ENCODE measurements at places on chromosomes 6 and 20.

- DNase-seq = no peak
Measured at GRCh38 chr6:156191895-156192294, 585.3 kb upstream of the ARID1B start.

DNA sequence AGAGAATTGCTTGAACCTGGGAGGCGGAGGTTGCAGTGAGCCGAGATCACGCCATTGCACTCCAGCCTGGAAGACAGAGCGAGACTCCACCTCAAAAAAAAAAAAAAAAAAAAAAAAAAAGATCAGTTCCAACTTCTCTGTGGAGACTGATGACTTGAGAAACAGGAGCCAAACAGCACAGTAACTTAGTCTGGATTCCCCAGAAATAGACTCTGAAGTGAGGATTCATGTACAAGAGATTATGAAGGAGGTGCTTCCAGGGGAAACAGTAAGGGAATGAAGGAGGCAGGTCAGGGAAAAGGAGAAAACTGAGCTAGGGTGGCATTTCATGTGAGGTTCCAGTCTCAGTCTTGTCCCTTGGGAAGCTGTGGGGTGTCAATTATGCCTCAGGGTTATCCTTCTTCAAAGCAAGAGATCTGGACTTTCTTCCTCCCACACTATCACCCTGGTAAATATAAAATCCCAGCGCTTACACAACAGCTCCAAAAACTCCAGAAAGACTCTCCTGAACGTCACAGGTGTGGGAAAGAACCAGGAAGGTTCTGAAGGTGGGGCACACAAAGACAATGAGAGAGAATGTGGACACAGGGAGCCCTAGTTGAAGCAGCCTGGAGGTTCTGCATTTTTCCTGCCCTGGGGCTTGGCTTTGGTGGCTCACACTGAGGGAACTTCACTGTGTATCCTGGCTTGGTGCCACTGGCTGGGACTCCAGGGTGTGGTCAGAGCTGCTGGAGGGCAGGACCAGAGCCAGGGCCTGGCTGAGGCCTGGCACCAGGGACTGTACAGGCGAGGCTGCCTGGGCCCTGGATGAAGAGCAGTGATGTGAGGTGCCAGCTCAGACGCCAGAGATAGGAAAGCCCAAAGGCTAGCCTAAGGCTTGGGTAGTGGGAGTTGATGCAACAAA is 46.8 kb downstream of the PCNA start:
- peak; percentile 92 for DNase-seq

DNA sequence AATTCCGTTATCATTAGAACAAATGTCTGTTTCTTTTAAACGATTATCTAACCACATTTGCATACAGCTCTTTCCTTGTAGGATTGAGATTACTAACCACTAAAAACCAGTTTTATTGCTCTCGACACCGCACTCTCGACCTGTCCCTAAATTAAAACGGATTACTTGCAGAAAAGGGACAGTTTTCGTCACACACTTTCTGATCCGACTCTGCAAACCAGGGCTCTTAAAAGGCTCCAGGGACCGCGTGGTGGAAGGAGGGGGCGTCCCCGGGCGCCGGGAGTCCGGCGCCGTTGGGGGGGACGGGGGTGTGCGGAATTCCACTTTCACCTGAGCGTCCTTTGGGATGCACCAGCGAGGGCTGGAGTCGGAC is 731 bp downstream of the MAK start:
- peak; percentile 46 for DNase-seq

GRCh38 chr6:31197559-31198305 is 27.2 kb upstream of the POU5F1 start:
- DNase-seq = peak; percentile 91

DNA sequence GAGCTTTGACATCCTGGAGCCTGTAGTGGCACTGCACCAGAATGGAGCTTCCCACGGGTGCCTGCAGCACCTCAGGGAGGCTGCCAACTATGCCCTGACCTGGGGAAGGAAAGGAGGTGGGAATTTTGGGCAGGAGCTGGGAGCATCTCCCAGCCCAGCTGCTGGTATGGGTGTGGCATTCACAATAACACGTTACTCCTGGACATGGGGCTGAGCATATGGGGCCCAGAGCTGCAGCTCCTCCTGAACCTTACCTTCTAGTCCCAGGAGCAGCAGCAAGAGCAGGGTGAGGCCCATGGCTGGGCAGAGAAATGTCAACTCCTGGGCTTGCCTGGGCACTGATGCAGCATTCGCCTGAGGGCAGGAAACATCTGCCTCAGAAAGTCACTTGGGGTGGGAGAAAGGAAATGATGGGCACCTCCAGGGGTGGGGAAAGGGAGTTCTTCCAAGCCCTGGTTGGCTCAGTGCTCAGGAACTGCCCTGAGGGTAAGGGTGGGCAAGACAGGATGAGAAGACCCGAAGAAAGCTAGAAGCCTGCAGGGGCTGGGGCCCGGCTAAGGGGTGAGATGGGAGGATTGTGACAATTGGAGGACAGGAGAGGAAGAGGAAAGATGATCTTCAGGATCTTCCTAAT is at the start of gene TREML1:
TREML1 (minus strand) TSS at position 356 of the 634 bp plus-strand sequence; CDS start at position 297, 59 bp downstream.
- no peak for DNase-seq

DNA sequence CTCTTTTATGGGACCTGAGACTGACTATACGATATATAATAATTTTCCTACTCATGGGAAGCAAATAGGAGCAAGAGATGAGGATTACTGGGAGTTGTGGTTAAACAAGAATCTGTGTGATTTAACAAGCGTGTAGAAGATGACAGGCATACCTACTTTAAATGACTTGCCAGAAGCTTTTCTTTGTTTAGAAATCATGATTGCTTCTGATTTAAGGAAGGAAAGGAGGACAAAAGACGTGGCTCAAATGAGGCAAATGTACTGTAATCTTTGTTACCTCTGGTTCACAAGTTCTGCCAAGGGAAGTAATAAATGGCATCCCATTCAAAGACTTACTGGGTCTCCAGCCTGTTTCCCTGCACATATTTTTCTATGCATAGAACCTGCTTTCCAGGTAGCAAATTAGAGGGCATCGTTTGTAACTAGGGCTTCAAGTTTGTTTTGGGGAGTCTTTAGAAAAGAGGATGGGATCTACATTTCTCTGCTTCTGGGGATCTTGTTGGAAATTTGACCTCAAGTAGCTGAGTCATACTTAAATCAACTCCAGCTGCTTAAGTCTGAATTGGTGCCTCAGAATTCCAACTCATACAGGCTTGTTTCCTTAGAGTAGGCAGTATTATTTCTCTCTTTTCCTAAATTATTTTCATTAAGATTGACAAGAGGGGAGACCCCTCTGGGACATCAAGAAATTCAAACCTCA is 2.9 kb upstream of the TRMT11 start:
- peak; percentile 85 for DNase-seq

GRCh38 chr6:107670792-107671199 is 153.3 kb downstream of the SCML4 start:
- DNase-seq = peak; percentile 56

GRCh38 chr20:3804254-3804751 is 8.2 kb downstream of the CDC25B start:
- no peak for DNase-seq

DNA sequence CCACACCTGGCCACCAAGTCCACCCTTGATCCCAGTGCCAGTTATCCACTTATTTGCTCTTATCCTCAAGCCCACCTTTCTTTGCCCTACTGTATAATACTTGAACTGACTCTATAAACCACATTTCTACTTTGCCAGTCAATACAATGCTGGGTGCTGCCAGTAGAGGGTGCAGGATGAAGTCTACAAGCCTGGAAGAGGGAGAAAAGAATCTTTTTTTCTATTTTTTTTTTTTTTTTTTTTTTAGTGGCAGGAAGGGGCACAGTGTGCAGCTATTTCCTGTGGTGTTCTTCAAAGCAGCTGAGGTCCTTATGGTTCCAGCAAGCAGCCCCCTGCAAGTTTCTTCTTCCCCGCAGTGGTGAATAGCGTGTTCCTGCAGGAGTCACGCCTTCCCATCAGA is 22.2 kb upstream of the GABRR1 start:
- peak; percentile 11 for DNase-seq

GRCh38 chr20:23165307-23165750 is 79.2 kb upstream of the CD93 start:
- DNase-seq = no peak

DNA sequence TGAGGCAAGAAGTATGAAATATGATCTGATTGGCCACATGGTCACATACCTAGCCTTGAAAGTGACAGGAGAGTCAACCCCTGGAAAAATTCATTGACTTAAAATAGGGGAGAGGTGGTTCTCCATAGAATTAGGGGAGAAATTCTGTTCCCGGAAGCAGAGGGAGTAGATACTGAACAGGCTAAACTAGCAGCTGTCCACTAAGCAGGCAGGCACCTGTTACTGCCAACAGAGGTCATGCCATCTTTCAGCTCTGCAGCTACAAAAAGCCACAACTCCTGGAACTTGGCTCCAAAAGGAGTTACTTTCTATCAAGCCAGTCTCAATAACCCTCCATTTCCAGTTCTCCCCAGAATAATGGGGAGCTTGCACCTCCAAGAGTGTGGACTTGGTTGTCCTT is 352.5 kb downstream of the MAFB start:
- no peak for DNase-seq

GRCh38 chr6:148524976-148525375 is 182.3 kb downstream of the SASH1 start:
- peak; percentile 89 for DNase-seq

DNA sequence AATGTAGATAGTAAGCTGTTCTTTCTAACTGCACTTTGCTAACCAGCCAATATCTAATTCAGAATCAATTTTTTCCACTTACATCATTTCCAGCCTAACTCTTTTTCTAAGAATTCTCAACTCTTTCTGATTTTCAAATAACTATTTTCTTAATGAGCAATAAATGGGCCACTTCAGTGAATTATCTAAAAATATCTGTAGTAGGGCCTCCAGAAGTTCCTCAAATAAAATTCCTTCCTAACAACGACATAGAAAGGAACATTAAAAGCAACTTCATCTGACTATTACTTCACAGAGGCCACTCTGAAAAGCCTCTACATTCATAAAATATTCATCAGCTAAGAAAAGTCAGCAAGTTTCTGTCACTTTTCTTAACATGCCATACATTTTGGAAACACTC is 4.8 kb downstream of the COL12A1 start:
- peak; percentile 52 for DNase-seq

GRCh38 chr6:54428431-54428830 is 120.2 kb downstream of the TINAG start:
- no peak for DNase-seq

- DNase-seq = no peak
Measured at GRCh38 chr6:15477746-15478145, 185.1 kb downstream of the DTNBP1 start.

DNA sequence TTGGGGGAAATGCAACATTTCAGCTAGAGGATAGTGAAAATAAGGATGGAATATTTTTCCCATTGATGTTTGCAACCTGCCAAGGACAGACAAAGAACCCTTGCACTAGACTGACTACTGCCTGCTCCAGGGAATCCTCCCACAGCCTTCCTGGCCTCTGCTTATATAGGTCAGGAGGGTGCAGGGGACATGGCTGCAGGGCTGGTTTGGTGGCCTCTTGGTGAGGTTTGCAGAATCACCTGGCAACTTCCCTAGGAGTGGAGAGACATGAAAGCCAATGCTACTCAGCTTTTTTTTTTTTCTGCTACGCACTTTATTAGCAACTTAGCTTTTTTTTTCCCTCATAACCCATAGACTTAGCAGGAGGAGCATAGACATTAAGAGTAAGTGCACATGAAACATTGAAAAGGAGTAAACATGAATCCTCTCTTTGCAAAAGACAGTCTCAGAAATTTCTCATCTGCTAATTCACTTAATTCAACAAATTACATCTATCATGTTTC is 39.8 kb upstream of the CDYL start:
- no peak for DNase-seq

Measured in GM23248 (cell line).